ENCODE measurements at places on chromosomes 12 and 14.

DNA sequence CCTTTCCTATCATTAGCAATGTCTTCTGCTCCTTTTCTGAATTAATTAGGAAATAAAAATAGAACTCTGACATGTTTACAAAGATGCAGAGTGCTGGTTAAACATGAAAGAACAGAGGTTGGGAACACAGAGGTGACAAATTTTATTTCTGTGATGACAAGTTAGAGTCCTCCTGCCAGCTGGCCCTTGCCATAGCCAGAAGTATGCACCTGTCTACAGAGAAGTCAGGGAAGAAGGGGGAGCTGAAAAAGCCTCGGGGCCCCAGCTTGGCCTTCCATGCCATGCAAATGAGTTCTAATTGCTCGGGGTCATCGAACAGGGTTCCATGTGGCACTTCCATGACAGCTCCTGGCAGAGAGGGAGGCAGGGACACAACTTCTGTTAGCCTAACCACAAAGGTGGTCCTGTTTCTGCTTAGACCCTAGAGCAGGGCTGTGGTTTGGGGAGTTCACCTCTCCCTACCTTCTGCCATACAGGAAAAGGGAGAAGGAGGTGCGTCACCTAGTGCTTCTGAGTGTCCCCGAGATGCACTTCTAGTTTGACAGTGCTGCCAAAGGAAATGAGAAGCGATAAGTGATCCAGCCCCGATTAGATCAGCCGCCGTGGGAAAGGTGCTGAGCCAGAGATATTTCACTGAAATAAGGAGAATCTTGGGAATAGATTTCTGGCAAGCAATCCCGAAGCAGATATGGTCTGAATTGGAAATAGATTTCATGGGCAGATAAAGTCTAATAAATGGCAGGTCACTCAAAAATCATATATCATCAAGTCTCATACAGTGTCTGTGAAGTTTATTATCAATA is 155.8 kb upstream of the FOXN3 start:
- DNase-seq = no peak

- DNase-seq = no peak
Observed at GRCh38 chr12:38124247-38125012, 192.1 kb upstream of the ALG10B start.

GRCh38 chr12:119258149-119258548 is 76.4 kb upstream of the CCDC60 start:
- DNase-seq = no peak

- DNase-seq = no peak
Observed at GRCh38 chr12:106841510-106842302, 67.2 kb downstream of the RIC8B start.

DNA sequence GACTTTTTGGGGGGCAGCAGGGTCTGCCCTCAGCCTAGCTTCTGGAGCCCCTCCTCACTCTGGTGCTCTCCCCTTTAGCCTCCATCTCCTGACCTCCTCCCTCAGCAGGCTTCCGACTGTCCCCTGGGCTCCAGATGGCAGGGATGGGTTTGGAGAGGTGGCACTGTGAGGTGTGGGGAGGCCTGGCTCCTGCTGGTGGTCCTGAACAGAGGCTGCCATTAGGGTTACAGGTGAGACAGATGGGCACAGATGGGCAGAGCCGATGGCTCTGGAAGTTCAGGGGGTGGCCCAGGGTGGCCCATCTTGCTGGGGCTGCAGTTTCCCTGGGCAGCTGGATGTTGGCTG is 68.5 kb upstream of the BEGAIN start:
- DNase-seq = no peak

DNA sequence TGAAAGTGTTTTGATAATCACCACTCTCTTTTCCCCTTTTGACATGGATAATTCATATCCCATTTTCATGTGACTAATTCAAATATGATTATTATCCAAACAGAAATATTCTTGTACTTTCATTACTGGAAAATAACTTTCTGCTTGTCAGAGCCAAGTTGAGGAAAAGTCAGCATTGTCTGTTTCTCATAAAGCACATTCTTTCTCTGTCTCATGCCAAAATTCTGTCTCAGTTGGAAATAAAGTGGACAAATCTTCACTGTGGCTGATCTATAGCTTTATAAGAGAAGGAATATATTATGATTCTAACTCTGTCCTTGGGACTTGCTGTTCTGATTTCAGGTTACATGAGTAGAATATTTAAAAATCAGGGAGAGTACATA is 22.7 kb upstream of the PRICKLE1 start:
- no peak for DNase-seq

- DNase-seq = no peak
Observed at GRCh38 chr14:51621654-51622053, 30.1 kb upstream of the FRMD6 start.

GRCh38 chr12:56581418-56582145 is 48.5 kb downstream of the BAZ2A start:
- no peak for DNase-seq

DNA sequence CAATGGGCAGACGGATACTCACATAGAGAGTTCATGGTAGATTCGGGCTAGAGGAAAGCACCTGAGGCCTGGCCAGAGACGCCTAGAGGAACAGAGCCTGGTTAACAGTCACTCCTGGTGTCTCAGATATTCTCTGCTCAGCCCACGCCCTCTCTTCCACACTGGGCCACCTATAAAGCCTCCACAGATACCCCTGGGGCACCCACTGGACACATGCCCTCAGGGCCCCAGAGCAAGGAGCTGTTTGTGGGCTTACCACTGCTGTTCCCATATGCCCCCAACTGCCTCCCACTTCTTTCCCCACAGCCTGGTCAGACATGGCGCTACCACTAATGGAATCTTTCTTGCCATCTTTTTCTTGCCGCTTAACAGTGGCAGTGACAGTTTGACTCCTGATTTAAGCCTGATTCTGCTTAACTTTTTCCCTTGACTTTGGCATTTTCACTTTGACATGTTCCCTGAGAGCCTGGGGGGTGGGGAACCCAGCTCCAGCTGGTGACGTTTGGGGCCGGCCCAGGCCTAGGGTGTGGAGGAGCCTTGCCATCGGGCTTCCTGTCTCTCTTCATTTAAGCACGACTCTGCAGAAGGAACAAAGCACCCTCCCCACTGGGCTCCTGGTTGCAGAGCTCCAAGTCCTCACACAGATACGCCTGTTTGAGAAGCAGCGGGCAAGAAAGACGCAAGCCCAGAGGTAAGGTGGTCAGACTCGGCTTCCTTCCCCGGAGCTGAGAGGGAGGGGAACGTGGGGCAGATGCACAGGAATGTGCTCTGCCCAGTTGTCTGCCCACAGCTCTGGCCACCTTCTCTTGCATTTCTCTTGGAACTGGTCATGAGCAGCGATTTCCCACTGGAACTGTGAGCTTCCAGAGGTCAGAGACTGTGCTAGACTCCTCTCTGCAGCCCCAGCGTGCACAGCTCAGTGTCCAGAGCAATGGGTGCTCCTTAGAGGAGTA is at the start of gene CD4:
Gene CD4, plus strand, starts transcription at position 557 of the 953 bp plus-strand sequence. CDS start 10,611 bp downstream, outside the sequence.
- peak; percentile 54 for DNase-seq

DNA sequence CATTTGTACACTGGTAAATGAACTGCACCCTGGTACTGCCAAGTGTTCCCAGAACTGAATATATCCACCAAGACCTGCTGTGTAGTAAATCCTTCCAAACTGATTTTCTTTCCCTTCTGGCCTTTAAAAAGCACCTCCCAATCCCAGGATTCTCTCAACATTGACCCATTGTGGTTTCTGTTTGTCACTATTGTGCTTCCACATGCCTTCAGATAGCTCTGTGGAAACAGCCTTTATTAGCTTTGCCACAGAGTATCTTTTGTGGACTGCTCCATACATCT is 949 bp upstream of the KIF21A start:
- DNase-seq = no peak

- no peak for DNase-seq
Observed at GRCh38 chr12:29012673-29013072, 136.4 kb upstream of the FAR2 start.

- DNase-seq = no peak
Observed at GRCh38 chr12:32476446-32476845, 77.1 kb downstream of the FGD4 start.

DNA sequence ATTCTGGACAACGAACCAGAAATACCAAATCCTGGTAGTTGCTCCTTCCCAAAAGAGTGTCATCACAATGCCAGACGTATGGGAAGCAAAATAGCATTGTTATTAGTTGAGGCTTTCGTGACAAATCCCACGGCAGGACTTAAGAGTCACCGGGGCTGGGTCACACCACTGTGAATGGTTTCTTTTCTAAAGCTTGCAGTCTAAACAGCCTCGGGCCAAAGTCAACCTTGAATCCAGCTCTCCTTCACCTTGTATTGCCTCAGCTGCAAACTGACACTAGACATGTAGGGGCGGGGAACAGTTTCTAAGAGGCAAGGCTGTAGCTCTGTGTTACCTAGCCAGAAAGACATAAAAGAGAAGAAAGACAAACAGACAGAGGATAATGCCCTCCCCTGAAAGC is 734.8 kb downstream of the MED13L start:
- no peak for DNase-seq

DNA sequence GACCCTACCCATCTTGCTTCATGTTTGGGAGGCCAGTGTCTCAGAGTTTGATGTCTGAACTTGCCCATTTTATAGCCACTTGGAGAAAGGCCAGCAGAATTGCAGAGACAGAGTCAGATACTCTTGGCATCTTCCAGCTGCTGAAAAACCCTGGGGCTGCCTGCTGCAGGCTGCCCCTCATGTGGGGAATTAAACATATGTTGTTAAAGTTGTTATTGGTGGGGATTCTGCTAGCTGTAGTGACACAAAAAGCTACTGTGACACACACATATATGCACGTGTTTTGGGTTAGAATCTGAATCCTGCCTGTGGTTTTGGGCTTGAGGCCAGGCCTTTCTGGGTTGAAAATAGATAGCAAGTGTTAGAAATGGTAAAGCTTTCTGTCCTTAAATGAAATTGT is 1288.4 kb downstream of the AACS start:
- no peak for DNase-seq

- no peak for DNase-seq
Observed at GRCh38 chr12:113381220-113381619, 22.5 kb downstream of the SDS start.

DNA sequence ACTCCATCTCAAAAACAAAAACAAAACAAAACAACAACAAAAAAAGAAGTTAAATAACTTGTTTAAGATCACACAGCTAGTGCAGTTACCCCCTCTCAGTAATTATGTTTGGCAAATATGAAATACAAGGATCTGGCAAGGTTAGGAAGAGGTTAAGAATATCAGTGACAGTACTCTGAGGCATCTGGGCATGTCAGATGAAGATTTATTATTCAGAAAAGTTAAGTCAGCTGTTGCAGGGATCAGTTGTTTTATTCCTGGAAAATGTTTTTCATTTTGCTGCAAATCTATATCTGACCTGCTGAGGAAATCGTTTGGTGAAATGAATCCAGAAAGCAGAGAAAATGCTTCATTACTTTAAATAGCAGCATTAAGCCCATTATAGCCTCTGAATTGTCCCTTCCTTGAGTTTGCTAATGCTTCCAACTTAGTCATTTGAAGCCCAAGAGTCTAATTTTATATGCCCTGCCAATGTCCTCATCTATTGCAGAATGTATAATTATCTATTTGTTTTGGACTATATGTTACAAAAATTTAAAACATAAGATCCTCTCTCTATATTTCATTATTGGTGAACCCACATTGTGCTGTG is 8.1 kb downstream of the GPX2 start:
- DNase-seq = no peak

GRCh38 chr12:47317175-47317915 is 237.6 kb upstream of the AMIGO2 start:
- no peak for DNase-seq

- no peak for DNase-seq
Observed at GRCh38 chr12:98229540-98229924, 285.9 kb upstream of the TMPO start.

DNA sequence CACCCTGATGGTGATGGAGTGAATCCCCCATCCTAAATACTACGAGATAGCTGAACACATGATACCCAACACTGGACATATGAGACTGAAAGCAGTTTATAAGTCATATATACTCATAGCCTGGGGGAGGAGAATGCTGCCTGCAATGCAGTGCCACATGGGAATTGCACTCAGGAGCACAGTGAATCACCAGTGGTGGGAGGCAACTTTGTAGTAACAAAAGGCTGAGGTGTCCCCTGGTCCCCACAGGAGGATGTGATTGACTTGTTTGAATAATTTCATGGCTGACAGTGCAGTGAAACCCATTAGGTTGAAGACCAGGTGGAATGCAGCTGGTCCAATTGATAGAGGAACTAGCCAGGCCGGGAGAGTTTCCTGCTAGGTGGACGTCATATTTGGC is 20.2 kb downstream of the CCDC38 start:
- DNase-seq = no peak

DNA sequence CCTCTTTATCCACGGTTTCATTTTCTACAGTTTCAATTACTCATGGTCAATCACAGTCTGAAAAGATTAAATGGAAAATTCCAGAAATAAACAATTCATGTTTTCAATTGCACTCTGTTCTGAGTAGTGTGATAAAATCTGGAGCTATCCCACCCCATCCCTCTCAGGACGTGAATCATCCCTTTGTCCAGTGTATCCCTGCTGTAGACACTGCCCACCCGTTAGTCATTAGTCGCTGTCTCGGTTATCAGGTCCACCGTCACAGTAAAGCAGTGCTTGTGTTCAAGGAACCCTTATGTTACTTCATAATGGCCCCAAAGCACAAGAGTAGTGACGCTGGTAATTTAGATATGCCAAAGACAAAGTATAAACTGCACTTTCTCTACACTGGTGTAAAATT is 141.0 kb upstream of the LMNTD1 start:
- no peak for DNase-seq

DNA sequence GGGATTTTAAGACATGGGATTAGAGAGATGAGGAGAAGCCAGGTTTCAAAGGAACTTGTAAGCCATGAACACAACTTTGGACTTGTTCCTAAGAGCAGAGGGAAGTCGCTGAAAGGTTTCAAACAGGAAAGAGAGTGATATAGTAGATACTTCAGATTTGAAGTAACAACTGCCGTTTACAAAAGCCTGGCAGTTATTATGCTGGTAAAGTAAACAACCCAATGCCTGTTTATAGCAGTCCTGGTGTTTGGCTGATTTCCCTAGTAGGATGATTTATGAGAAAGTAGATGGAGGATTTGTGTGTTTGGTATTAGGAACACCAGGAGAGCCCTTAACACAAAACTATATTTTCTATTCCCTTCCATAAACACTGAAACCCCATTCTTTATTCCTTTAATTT is 285.7 kb downstream of the RMST start:
- no peak for DNase-seq

DNA sequence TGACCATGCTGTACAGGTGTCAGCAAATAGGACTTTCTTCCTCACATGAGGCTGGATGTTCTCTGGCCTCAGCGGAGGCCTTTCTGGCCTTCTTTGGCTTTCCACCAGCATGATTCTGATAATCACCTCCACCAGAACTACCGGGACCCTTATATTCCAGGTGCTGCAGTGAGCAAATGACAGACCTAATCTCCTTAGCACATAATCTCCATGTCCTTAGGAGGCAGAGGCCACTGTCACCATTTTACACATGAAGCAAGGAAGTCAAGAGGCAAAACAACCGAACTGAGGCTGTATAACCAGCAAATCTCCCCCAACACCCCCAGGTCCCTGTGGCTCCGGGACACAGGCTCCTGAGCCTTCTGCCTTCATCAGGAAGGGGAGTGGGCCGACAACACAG is 91.2 kb downstream of the ITPK1 start:
- no peak for DNase-seq

- DNase-seq = no peak
Observed at GRCh38 chr14:51725061-51725460, 73.4 kb downstream of the FRMD6 start.

GRCh38 chr12:105369014-105369413 is 38.5 kb downstream of the C12orf75 start:
- no peak for DNase-seq
